Stimulated activated CD8-positive, alpha-beta memory T cell treated with anti-CD3 and anti-CD28 coated beads, Interleukin-4, amount 100 ng/mL, for 24 hours (primary cell): ENCODE measurements at places on chromosomes 2 and 18.

GRCh38 chr2:15160201-15160991, 400.7 kb downstream of the NBAS start:
- DNase-seq = no peak

DNA sequence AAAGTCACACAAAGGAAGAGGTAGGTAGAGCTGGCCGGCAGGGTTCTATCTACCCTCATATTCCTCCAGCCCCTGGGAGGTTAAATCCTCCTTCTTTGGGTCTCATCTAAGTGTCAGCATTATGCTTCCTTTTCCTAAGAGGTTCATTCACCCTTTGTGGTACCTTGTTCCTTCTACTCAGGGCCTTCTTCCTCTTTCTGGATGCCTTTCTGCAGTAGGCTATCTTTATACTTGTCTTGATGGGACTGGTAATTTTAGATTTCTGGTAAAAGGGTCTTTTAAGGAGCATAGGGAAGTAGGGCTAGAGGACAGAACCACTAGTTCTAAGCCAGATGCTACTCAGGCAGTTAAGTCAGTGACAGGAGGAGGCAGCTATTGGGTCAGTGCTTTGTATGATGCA, 13.7 kb upstream of the TNP1 start:
- no peak for DNase-seq

GRCh38 chr18:51229328-51229727, 31.8 kb upstream of the MEX3C start:
- DNase-seq = no peak

- no peak for DNase-seq
Observed at GRCh38 chr2:206127656-206128055, 31.6 kb downstream of the NDUFS1 start.

DNA sequence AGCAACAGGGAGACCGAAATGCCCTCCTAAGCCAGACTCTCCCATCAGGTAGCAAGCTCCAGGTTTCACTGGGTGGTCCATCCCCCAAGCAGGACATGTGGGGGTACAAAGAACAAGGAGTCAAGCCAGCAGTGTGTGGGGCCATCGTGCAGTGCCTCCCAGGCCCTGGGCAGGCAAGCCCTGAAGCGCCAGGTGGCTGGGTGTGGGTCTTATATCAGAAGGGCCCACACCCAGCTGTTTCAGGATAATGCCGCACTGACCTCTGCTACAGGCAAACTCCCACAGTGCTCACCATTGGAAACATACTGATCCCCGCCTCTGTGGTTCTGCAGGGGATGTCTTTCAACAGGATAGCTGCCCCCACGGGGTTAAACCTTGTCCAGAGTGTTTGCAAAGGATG, 174.2 kb upstream of the SMAD2 start:
- no peak for DNase-seq

DNA sequence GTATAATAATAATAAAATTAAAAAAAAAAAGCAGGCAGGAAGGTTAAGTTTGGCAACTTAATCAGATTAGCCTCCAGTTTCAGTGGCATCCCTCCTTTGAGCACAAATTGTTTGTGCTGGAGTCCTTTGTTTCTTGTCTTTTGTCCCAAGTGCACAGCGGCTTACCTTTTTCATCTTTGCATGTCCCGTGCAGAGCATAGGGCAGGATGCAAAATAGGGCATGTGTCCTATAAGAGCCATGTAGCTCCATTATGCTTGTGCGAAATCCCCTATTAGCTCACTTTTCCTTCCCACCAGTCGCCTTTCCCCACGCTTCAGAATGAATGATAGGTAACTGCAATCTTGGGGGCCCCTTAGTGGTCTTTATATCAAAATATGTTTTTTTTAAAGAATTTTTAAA, 216.8 kb downstream of the TSN start:
- DNase-seq = no peak

DNA sequence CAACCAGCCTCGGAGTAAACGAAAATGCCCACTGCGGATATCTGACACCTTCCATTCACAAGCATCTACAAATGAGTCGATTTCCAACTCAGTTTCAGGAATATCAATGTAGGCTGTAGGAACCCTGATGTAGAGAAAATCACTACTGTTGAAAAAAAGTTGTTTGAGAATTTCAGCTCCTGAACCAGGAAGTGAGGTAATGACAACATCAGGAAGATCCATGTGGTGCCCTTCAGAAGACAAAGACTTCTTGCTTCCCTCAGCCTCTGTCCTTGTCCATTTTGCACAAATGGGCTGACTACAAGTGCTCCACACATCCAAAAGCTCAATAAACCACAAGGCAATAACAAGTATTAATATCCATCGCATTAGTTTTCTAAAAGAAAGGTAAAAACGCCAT, 4.7 kb downstream of the DSEL start:
- DNase-seq = no peak

GRCh38 chr2:234628953-234629352, 132.1 kb upstream of the ARL4C start:
- DNase-seq = no peak

DNA sequence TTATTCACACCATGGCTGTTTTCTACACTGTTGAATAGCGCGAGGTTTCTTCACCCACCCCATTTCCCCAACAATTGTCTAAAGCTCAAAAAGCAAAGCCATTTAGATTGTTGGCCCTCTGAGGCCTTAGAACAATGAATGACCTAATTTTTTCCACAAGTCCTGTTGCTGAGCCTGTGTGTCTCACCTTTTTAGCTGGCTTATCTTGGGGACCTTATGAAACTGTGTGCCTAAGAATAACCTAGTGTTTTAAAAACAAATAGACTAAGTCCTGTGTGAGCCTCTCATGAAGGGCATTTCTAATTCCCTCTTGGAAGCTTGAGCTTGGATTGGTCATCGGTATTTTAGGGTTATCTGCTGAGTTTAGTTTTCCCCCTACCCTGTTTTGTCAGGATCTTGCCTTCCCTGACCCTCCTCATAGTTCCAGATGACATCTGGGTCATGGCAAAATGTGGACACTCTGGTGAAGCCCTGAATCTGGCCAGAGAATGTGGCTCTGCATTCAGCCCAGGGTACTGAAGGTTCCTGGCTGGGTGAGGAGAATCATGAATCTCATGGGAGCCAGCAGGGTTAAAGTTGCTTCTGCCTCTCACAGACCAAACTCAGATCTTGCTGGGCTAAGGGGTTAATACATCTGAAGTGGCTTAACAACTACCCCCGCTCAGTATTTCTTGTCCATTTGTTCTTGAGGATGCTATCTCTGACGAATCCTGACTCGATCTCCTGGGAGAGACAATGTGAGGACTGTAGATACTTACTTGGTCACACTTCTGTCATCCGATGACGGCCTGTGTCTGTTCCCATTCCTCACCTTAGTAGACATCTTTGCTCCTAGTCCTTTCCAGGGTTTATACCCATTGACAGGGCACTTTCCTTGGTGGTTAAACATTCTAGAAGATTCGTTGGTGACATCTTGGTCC, 104.2 kb upstream of the MAP4K3 start:
- DNase-seq = no peak

- no peak for DNase-seq
Observed at GRCh38 chr2:65116645-65117044, 13.3 kb downstream of the RAB1A start.

GRCh38 chr2:186590350-186590758, 498 bp downstream of the ITGAV start:
- DNase-seq = no peak

- no peak for DNase-seq
Observed at GRCh38 chr2:65098741-65099140, 31.2 kb downstream of the RAB1A start.

- DNase-seq = no peak
Observed at GRCh38 chr2:83103613-83104012, 1355.5 kb downstream of the SUCLG1 start.

DNA sequence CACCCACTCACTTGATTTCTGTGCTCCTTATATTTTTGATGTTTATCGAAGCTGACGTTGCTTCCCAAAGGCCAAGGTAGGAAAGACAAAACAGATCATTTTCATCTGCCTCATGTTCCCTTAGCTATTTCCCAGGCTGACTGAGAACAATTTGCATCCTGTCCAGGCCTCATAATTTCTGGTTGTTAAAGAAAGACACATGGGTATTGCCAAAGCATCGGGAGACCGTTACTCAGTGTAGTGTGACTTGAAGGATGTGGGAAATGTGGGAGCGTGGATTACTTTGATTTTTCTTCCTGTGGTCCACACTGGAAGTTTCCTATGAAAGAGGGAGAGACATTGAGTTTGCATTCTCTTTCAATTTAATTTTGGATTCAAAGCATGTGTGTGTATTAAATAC, 204.6 kb downstream of the TRIB2 start:
- DNase-seq = no peak

GRCh38 chr18:25352629-25353005, 651 bp upstream of the ZNF521 start:
- no peak for DNase-seq

GRCh38 chr2:232299084-232299483, 79.5 kb upstream of the ALPP start:
- DNase-seq = no peak

GRCh38 chr2:23685181-23685580, 241.7 kb downstream of the ATAD2B start:
- DNase-seq = no peak

DNA sequence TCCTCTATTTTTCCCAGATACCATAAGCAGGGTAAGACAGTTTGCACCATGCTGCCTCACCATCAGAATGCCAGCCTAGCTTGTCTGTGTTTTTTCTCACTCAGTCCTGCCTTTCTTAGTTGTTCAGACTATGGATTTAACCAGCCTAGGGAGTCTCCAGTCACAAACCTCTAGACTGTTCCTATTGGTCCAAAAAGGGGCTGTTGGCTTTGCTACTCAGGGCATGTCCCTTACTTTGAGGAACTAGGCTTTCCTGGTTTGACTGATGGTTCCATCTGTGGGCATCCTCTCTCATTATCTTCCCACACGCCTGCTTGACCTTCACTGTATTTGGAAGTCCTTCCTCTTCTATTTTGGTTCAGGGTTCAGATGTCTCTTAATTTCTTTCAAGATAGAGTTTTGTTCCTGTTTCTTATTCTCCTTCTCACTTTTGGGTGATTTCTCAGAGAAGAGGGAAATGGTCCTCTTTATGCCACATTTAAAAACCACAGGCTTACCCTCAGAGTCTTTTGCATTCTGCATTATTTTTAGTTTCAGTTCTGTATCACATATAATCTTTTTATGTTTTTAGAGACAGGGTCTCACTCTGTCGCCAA, 31.3 kb upstream of the TMEM131 start:
- DNase-seq = no peak

DNA sequence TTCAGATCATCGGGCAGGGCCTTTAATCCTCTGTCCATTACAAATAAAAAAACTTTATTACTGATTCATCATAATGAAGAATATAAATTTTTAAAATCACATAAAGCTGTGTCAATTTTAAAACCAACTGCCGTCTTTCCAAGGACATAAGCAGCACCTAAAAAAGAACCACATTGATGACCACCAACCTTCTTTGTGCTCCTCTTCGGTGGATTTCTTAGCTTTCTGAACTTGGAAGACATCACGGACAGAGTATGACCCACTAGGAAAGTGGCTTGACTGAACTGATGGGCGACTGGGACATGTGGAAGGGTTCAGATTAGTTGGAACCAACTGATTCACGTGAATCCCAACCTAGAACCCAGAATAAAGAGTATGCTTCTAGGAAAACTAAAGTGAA, 68.9 kb downstream of the EIF5B start:
- DNase-seq = no peak

DNA sequence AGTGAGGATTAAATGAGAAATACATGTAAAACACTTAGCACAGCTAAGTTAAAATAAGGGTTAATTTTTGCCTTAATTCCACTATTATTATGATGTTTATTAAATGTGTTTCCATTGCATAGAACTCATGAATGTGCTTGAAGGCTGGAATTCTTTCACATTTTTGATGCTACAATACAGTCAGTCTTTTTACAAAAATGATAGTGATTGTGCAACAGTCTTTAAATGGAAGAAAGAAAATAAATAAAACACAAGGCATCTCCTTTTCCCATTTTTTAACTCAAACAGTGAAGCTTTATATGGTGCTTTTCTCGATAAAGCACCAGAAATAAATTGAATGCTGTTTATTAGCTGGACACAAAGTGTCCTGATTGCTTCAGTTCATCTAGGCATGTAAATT, 123.9 kb downstream of the MAP2 start:
- DNase-seq = no peak

DNA sequence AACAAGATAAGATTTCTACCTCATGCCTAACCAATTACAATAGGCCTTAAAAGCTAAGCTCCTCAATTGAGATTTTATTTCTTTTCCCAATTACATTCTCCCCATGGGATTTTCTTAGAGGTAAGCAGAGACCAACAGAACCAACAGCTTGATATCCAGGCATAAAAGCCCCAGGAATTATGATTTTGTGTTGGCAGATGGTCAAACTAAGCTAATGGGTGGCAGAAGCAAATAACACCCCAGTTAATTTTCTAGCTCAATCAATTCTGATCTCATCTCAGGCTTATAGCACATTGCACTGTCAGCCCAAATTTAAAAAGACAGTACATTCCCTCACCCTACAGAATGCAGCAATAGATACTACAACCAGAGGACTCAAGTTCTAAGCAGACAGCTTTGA, 156.4 kb downstream of the NRXN1 start:
- DNase-seq = no peak

GRCh38 chr2:73033766-73034381, 37.6 kb downstream of the SFXN5 start:
- no peak for DNase-seq

DNA sequence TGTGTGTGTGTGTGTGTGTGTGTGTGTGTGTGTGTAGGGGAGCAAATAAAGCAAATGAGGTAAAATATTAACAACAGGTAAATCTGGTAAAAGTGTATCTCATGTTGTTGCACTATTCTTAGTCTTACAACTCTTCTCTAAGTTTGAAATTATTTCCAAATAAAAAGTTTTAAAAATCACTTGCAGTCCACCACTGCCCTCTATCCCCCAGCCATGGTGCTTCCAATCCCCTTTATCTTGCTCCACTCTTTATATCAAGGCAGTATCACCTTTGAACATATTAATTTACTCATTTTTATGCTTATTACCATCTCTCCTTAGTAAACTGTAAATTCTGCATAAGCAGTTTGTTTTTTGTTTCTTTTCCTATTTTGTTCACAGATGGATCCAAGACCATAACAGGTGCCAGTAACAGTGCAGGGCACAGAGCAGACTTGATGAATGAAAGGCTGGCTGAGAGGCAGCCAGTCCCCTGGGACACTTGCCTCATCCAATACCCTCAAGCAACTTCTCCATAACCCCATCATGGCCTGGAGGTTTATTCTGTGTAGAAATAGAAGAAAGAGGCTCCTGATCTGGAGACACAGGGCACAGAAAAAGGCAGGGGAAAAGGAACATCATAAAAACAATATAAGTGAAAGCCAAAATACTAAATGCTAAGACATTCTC, 67.6 kb downstream of the LDAH start:
- no peak for DNase-seq

GRCh38 chr18:25604894-25605597, 253.1 kb upstream of the ZNF521 start:
- no peak for DNase-seq
